ENCODE measurements at places on chromosomes 7 and 10.

DNA sequence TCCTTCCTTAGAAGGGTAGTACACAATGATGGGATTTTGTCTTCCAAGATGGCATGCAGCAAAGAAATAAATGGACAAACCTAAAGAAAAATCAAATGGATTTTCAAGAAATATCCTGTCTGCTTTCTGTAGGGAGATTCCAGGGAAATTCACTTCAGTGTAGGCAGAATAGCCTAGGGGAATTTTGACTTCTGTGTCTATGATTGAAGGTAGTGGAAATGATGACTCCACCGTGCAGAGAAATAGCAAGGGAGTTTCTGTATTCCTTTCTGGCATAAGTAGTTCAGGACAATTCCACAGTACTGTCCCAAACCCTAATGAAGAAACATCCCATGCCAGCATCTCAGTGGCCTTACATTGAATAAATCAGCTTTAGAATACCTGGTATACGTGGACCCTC, 9.5 kb downstream of the ATOH7 start:
- no peak for DNase-seq

DNA sequence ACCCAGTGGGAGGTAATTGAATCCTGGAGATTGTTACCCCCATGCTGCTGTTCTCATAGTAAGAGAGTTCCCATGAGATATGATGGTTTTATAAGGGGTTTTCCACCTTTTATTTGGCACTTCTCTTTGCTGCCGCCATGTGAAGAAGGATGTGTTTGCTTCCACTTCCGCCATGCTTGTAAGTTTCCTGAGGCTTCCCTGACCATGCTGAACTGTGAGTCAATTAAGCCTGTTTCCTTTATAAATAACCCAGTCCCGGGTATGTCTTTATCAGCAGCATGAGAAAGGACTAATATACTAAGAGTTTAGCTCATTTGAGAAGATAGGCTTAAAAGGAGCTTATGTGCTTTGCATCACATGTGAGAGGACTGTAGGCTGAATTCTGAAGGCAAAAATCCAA, 29.3 kb downstream of the TMEM248 start:
- DNase-seq, result no peak

- no peak for DNase-seq
These were observed 70.4 kb downstream of the TBXAS1 start for GRCh38 chr7:139899328-139899955.

- peak; percentile 1 for DNase-seq
These were observed 117.7 kb upstream of the PTPRZ1 start for GRCh38 chr7:121755286-121755685.

DNA sequence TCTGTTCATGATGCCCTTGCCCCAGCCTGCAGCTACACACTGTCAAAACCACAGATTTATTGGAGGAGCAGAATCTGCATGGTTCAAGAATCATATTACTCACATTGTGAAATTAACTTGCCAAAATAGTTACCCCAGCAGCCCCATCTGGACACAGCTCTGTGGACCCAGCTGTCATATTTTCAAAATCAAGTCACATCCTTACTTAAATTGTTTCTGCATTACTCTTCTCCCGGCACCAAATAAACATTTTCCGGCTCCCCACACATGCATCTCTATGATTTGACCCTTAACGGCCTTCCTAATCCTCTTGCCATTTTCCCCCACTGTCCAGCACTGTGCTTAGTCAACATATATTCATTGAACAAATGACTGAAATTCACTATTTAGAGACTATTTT, 43.8 kb upstream of the GPR26 start:
- DNase-seq, result peak; percentile 80

GRCh38 chr10:20492447-20492846, 404.7 kb downstream of the NEBL start:
- DNase-seq, result peak; percentile 5

Measured in fibroblast of skin of abdomen (primary cell).